ENCODE measurements at places on chromosomes 7 and 10.

- no peak for DNase-seq
Measured at GRCh38 chr7:142796501-142797390, 26.0 kb downstream of the PRSS2 start.

DNA sequence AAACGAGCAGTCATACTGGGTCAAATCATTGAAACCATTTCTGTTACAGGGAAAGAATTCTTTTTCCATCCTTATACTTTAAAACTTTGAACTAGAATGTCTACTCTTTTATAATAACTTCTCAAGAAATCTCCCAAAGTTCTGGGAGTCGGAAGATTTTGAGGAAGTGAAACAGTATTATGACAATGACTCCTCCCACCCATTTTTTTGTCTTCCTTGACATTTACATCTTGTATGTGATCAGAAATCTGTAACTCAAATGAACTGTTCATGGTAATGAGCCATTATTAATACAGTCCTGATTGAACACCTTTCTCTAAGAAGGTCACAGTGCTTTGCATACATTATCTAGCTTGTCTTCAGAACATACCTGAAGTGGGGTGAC is 227.4 kb downstream of the CELF2 start:
- DNase-seq: peak; percentile 55

DNA sequence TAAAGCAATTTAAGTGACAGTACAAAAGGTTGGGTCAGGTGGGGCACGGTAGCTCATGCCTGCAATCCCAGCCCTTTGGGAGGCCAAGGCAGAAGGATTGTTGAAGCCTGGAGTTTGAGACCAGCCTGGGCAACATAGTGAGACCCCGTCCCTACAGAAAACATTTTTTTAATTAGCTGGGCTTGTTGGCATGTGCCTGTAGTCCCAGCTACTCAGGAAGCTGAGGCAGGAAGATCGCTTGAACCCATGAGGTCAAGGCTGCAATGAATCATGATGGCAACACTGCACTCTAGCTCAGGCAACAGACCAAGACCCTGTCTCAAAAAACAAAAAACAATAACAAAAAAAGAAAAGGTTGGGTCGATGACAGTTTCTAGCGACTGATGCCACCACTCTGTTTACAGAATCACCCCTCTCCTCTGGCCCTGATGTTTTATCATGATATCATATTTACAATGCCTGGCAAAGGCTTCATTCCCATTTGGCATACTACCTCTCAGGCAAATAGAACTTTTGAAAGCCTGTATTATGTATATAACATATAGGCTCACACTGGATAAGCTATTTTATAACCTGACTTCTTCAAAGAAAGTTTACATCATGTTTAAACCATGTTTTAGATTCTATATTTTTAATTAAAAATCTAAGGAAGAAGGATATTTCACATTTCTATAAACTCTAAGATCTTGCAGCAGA is 558 bp upstream of the ABCC2 start:
- no peak for DNase-seq

DNA sequence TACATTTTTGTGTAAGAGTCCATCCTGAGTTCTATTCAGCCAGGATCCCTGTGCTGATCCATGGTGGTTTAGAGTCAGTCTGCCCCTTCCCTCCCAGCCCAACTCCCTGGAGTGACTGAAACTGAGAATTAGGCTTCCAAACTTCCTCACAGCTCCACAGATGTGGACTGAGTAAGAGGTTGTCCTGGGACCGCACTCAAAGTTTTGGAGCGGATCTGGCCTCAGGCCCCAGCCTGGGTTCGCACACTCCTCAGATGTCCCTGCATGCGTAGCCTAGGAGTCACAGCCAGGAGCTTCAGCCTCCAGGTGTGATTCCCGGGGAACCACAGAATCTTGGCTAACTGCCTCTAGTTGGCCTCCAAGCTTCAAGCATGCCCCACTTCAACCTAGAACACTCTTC is 218.1 kb downstream of the C7orf25 start:
- no peak for DNase-seq

GRCh38 chr7:22109761-22110160 is 164.1 kb upstream of the CDCA7L start:
- peak; percentile 22 for DNase-seq

- DNase-seq: no peak
Measured at GRCh38 chr10:29790207-29790606, 155.4 kb upstream of the SVIL start.

DNA sequence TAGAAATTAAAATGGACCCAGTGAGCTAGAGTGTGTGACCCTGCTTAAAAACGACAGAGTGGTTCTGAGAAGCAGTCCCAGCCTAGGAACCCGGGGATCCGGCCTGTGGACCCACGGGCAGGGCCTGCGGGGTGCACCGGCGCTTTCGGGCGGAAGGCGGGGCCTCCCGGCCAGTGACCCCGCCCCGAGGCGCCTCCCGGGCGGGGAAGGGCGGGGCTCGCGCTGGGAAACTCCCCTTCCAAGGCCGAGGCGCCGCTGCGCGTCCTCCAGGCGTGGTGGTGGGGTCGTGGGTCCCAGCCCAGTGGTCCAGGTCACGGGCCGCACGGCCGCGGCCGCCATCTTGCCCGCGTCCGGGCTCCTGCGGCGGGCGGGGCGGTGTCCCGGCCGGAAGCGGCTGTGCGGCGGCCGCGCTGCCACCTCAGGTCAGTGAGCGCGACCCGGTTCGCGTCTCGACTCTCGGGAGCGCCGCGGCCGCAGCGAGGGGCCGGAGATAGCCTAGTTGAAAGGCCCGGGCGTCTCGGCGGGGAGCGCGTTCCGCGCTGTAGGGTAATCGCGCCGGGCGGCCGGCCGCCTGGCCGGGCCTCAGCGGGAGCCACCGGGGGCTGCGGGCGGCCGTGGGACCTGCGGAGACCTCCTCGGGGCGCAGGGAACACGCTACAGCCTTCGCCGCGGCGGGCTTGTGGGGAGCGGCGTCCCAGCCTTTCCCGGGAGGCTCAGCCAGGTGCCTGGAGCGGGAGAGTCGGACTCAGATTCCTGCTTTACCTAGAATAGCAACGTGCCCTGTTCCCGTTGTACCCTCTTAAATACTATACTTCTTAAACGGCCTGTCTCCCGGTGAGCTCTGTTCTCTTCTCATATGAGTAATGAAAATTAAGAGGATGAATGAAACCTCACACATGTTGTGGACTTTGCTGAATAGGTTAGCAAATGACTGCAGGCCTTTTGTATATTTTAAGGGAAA is at the start of gene MIOS:
TSS of gene MIOS (plus strand) at position 234 of the 961 bp plus-strand sequence. CDS start 5,592 bp downstream, outside the sequence.
- DNase-seq: peak; percentile 89

DNA sequence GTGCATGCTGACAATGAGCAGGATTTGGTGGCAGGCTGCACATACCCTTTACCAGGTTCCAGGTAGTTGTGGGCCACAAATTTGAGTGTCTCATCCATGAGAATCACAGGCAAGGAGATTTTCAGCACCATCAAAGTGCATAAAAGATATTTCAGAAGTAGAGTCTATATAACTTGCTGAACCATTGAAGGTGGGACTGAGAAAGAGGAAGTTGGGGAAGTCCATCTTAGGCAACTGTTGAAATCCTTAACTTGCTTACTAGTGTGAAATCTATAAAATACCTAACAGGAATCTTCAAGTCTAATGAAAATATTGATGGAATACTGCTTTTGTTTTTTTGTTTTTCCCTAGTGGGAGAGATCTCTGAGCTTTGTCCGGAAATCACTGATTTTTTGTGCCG is 325.1 kb upstream of the PLXDC2 start:
- no peak for DNase-seq

- peak; percentile 5 for DNase-seq
Measured at GRCh38 chr7:27661811-27662489, 733 bp downstream of the HIBADH start.

DNA sequence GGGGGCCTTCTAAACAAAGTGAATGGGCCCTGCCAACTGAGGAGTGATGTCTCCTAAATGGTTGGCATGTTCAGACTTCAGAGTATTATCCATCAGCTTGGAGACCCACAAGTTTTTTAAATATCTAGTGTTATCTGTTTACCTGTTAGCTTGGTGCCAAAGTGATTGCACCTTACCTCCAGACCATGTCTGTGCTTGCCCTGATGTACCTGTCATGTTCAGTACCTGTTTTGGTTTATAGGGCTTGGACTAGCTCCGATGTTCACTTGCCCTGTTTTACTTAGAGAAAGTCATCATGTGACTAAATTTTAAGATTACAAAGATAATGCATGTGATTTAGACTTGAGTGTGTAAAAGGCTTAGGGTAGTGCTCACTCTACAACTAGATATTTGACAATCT is 67.7 kb downstream of the CNNM2 start:
- no peak for DNase-seq

- peak; percentile 82 for DNase-seq
Measured at GRCh38 chr10:9294865-9295264, 1240.4 kb downstream of the GATA3 start.

GRCh38 chr10:51585742-51586141 is 113.7 kb downstream of the CSTF2T start:
- DNase-seq: no peak

DNA sequence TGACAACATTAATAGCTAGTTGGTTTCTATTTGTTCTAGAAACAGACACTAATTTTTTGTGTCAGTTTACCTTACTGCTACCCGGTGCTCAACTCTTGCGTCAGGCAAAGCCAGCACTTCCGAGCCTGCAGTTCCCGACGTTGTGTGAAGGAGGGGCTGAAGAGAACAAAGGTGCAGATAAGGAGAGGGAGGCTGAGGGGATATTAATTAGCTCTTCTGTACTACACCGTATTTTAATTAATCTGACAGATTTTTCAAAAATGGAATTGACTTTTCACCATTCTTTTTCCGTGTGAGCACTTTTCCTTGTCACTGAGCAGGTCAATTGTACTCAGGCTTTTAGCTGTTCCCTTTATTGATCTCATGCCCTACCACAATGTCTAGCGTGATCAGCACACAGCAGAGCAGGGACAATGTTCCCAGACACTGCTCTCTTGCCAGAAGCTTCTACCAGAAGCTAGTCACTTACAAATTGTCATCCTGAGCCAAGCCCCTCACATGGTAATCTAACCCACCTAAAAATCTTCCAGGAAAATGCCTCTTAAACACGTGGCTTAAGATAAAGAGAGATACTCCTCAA is 650.5 kb upstream of the MKI67 start:
- DNase-seq: no peak

- DNase-seq: no peak
Measured at GRCh38 chr10:10256860-10257259, 760.8 kb upstream of the CELF2 start.

GRCh38 chr10:61232780-61233179 is 220.4 kb downstream of the TMEM26 start:
- DNase-seq: no peak

DNA sequence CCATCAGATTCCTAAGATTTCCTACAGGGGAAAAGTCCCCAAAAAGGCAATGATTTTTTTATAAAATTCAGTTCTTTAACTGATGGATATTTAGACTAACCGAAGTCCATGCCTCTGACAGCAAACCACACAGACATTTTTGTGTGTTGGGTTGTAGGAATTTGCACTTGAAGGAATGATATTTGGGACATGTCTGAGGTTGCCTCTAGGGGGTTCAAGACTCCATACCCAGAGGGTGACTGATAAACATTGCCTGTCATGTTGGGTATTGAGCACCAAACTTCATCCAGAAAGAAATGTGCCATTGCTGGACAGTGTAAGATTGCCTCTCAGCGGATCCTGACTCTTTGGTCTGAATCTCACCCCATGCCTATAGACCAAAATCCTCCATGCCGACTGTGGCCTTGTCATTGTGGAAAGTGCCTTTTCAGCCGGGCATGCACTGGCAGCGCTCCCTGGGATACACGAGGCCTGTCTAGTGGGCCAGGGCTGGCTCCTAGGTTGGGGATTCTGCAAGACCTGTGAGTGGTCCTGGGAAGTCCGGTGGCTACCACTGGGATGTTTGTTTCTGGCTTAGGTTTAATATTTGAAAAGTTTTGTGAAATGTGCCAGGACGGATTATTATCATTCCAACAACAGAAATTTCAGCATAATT is 252.9 kb downstream of the WDR37 start:
- no peak for DNase-seq

DNA sequence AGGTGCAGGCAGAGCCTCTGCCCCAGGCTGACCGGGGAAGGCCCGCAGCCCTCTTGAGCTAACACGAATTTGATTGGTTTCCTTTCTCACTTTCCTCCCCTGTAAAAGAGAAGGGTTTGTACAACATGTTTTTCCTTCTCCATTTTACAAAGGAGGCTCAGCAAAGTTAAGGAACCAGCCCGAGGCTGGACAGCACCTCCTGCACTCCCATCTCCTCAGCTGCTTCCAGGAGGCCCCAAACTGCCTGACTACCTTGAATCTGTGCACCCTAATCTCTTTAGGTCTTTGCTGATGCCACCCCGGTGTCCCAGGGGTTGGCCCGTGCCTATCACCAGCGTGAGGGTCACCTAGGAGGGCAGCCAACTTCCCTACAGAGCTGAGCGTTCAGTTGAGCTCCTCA is 4.2 kb downstream of the ALKBH4 start:
- DNase-seq: no peak

- no peak for DNase-seq
Measured at GRCh38 chr7:7707806-7708205, 10.6 kb downstream of the RPA3 start.

GRCh38 chr10:69741671-69742355 is 59.9 kb upstream of the COL13A1 start:
- no peak for DNase-seq

DNA sequence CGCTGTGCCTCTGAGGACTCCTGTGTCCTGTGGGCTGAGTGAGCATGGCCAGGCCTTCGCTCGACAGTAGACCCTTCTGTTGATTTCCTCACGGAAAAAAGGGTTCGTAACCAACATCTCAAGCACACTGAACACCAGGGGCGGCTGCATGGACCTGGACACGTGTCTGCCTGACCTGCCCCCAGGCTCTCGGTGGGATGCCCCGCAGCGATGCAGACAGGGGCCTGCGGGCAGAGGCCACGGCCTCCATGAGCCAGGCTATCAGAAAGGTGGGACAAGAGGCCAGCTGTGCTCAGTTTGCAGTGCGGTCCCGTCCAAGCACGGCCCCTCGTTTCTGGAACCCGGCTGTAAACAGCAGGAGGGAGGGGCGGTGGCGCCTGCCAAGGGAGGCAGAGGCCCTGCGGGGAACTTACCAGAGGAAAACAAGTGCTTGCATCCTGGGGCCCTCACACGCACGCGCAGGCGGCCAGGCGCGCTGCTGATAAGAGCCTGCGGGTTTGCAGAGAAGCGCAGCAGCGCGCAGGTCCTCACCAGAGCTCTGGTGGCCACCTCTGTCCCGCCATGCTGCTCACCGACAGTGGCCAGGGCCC is 10.6 kb downstream of the GPR146 start:
- DNase-seq: no peak

- no peak for DNase-seq
Measured at GRCh38 chr10:126157189-126157588, 231.1 kb downstream of the ADAM12 start.

DNA sequence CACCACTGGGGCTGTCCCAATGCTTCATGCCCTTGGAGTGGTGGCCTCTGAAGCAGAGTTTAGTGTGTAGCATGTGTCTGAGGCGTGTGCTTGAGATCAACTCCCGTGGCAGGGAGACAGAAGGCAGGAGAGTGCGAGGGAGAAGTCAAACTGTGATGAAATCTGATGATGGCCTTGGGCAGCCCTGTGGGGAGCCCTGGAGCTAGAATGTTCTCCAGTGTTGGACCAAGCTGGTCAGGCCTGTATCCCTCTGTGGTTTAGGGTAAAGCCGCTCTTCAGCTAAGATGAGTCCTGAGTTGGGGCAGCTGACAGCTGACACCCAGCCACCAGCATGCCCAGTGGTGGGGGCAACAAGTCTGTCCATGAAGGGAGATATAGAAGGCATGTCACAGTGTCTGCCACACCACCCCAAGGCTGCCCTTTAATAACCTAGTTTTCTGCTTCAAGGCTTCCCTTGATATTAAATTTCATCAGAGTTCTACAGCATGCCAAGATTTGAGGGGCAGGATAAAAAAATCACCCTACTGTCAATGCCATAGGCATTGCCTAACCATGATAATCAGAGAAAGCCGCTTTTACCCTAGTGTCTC is 170.5 kb upstream of the SVIL start:
- DNase-seq: no peak

- DNase-seq: no peak
Measured at GRCh38 chr7:137313201-137313600, 30.3 kb downstream of the PTN start.

All from inflammatory macrophage (primary cell).